ENCODE measurements at places on chromosomes 4 and X.

DNA sequence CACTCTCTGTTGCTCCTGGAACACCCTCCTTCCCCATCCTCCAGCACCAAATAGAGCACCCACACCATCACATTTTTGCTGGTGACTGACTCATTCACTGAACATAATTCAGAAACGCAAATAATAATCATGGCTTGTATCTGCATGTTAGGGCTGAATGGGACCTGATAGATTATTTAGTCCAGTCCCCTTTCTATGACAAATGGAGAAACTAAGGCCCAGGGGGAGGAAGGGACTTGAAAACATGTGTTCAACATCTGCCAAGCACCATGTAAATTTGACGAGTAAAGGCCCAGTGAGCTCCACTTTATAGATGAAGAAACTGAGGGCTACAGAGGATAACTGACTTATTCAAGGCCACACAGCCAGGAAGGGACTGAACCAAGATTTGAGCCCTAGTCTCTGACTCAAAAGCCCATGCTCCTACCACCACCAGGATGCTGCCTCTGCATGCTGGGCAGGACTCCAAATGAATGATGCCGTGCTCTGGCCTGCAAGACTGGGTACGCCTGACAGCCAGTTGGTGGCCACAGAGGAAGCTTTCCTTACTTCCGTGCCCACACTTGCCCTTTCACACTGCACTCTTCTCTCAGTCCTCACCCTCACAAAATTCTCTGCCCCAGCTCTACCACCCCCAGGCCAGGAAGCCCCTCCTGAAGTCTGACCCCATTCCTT, 133.3 kb upstream of the PJA1 start:
- no peak for DNase-seq

GRCh38 chrX:25020905-25021449, 5.2 kb upstream of the ARX start:
- DNase-seq, result no peak

DNA sequence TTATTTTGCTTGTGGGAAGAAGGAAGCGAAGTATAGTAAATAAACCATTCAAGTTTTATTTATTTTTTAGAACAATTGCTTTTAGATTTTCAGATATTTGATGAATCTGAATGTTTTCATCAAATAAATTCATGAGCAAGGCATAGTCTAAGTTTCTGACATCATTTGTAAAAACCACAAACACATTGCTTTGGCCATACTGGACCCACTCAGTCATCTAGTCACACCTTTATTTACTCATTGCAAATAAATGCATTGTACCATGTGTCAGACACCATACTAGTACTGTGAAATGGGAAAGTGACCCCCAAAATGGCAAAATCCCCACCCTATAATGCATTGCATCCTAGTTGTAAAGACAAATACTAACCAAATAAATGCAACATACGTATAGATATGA, 449.1 kb upstream of the SMIM31 start:
- DNase-seq, result peak; percentile 15

- no peak for DNase-seq
Observed at GRCh38 chrX:12794654-12795053, 3.4 kb downstream of the PRPS2 start.

GRCh38 chrX:39470588-39471407, 627.0 kb downstream of the BCOR start:
- DNase-seq, result no peak

DNA sequence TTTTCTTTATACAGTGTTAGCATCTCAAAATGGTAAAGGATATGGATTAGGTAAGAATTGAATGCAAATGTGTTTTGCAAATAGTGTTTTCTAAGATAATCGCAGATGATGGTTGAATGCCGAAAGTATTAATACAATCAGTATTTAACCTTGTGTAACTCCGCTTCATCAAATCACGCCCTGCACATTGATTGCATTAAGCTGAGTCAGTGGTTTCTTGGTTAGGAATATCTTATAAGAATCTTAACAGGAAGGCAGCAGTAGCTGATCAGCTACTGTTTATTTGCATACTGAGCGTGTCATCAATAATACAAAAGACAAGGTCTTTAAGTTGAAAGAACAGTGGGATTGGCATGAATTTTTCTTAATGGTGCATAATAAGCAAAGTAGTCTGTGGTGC, 545.4 kb downstream of the RPA4 start:
- DNase-seq, result no peak

DNA sequence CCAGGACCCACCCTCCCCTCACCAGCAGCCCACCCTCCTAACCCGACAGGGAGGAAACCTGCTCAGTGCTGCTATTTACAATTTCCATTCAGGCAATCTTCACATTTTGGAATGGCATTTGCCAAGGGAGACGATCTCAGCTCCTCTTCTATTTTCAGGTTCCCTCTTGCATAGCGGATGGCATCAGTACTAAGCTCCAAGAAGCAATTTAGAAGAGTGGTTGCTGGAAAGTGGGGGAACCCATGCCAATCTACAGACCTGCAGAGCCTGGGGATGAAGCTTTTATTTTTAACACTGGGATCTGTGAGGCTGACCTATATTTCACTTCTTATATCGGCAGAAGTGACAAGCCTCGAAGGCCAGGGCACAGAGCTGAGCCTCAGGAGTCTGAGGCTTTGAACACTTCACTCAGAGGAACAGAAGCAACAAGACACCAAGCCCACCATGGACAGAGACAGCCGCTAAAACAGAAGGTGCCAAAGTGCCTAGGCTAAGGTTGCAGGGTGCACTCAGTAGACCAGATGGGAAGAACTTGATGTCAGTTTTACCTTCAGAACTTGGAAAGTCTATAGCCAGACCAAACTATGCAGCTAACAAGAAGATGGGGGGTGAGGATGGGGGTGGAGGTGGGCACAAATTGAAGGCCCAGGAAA, 44.0 kb downstream of the SCD5 start:
- no peak for DNase-seq

DNA sequence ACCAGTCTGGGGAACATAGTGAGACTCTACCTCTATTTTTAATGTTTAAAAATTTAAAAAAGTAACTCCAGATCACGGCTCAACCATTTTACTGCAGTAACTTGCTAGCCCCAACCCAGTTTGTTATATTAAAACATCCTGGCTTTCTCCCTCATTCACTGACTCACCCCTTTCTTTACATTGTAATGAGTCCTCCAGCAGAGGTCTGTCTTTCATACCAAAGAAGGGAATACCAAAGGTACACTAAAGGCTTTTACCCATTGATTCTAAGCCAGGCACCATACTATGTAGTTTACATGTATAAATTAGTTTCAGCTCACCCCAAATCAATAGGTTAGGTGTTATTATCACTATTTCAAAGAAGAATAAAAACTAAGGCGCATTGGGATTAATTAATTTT, 286.9 kb downstream of the PACRGL start:
- DNase-seq, result no peak

DNA sequence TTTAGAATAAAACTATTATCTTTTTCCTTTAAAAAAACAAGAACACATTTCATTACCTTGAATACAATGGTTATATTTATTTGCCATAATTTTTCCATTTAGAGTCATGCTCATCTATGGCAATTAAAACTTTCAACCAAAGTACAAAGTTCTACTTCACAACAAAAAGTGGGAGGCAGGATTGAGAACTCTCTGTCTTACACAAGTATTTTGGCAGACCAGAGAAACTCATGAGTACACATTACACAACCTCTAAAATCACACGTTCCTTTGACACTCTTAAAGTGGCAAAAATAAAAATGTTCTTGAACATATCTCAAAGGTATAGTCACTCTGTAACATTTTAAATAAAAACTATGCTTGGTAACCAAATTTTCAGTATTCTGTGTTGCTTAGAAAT, 213.4 kb downstream of the IL15 start:
- no peak for DNase-seq

DNA sequence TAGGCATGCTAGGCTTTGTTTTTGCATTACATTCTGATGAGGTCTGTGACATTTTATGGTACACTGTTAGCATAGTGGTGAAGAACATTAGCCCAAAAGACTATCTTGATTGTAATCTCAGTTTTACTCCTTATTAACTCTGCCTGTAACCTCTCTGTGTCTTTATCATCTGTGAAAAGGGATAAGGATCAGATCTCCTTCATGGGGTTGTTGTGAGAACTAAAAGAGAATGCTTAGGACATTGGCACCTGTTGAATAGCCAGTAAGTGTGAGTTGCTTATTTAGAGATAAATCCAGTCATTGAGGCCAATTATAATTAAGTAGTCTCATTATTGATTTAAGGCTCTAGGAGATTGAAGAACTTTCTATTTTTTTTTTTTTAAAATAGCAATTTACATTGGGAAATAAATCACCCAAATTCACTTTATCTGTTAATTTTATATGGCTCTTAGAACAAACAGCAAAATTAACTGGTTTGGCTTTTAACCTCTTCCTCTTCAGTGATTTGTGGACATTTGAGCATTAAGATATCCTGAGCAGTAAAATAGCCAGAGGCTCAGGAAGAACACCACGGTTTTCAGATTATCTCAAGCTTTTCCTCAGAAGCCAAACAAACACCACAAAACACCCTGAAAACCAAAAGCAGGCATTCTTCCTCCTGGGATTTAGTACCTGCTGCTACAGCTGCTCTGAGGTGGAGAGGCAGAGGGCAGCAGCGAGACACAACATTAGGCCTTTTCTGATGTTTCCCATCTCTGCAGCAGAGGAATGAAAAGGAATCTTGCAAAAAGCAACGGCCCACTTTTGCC, 192.9 kb downstream of the ARHGAP10 start:
- DNase-seq, result peak; percentile 25

- no peak for DNase-seq
Observed at GRCh38 chr4:53917729-53918128, 146.7 kb downstream of the CHIC2 start.

DNA sequence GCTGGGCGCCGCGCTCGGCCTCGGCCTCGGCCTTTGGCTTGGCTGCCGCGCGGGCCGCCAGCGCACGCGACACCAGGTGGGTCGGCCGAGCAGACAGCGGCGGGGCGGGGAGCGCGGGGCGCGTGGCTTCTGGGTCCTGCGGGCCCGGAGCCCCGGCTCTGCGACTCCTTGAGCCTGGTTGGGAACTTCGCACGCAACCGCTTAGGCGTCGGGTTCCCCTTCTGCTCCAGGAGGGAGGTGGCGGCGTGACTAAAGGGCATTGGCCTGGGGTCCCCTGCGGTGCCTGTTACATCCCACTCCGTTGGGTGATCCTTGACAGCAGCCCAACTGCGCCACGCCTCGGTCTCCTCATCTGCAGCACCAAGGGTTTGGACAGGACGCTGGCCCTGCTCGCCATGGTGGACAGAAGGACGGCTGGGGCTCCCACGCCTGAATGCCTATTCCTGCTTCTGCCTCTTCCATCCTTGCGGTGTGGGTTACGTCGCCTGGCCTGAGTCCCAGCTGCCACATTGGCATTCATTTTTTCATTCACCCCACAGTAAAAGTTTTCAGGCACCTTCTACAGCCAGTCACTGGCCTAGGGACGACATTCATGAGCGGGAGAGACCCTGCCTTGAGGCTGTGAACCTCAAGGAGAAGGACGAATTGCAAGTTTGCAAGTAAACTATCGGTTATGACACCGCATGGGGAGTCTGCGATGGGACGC, 631 bp downstream of the EVC start:
- DNase-seq, result no peak

DNA sequence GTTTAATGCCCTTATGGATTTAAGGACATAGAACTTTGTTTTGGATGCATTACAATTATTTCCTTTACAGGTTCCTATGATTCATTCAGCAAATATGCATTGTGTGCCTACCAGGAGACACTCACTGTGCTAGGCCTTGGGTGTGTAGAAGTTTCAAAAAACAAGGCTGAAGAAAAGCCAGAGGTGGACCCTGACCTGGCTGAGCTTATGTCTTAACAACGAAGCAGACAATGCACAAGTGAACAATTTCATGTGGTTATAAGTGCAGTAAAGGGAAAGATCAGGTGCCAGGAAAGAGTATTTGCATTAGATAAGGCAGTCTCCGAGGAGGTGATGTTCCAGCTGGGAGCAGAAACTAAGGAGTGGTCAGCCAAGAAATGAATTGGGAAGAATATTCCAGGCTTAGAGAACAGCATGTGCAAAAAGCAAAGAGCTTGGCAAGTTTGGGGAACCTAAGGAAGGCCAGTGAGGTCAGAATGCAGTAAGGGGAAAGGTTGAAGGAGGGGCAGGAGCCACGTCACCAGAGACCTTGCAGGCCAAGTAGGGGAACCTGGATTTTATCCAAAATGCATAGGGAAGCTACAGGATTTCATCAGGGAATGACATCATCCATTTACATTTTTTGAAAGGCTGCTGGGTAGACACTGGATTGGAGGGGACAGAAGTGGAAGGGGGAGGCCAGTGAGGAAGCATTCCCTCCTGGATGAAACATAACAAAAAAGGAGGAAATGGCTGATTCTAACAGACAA, 193.6 kb downstream of the SOWAHB start:
- no peak for DNase-seq

- DNase-seq, result no peak
Observed at GRCh38 chrX:38220415-38221390, at the start of gene SRPX. SRPX (minus strand) TSS chrX:38220871; CDS start chrX:38220792, 79 bp downstream.

GRCh38 chrX:102558607-102559006, 40.7 kb upstream of the ARMCX5 start:
- no peak for DNase-seq

- peak; percentile 23 for DNase-seq
Observed at GRCh38 chr4:179097741-179098140, 1655.5 kb upstream of the AGA start.

DNA sequence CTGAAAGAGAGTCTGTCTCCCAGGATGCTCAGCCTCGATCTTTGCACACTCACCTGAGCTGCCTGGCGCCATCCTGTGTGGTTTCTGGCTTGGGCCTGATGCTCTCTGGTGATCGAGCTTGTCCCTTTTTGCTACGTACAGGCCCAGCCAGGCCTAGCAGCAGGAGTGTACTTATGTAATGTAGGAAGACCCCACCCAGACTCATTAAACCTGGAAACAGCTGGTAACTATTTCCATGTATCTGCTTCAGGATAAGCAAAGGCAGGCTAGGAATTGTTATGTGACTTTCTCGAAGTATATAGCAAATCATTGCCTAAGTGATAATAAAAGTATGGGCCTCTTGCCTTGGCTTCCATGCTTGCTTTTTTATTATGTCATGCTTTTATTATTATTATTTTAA, 18.6 kb upstream of the ARSJ start:
- DNase-seq, result no peak

- no peak for DNase-seq
Observed at GRCh38 chr4:73828956-73829355, 7.5 kb upstream of the CXCL6 start.

DNA sequence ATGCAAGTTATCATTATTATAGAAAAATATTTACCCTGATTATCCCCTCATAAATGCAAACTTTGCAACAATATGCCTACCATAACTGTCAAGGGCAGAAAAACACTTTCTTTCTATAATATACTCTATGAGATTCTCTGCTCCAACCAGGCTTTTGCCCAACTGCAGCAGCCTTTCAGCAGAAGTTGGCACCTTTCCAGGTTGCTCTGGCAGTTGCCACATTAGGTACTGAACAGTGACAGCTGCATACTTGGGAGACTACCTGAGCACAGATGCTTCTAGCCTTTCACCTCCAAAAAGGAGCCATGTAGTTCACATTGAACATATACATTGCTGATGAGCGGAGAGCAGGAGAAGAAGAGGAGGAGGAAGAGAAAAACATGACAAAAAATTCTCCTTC, 69.5 kb upstream of the BRWD3 start:
- DNase-seq, result no peak
